ENCODE measurements at places on chromosomes 12 and 14. TPM values are rescaled to one million over a fixed set of nuclear protein-coding genes. Genes with fewer than 3 reads are reported as not detected.

- no peak for DNase-seq
Observed at GRCh38 chr14:53146739-53147138, 6.4 kb downstream of the DDHD1 start.

GRCh38 chr12:58750484-58750883, 169.8 kb downstream of the LRIG3 start:
- no peak for DNase-seq

Gene LRRC10
- total RNA-seq = not detected

GRCh38 chr12:32312049-32312670, 87.2 kb upstream of the FGD4 start:
- peak; percentile 55 for DNase-seq

Gene DNAJC22
- 27.7 TPM for total RNA-seq

Gene NANOG
- total RNA-seq = 0.22 TPM

- DNase-seq = no peak
Observed at GRCh38 chr14:61977217-61977616, 215.0 kb downstream of the SNAPC1 start.

Gene DPPA3
- total RNA-seq = not detected

DNA sequence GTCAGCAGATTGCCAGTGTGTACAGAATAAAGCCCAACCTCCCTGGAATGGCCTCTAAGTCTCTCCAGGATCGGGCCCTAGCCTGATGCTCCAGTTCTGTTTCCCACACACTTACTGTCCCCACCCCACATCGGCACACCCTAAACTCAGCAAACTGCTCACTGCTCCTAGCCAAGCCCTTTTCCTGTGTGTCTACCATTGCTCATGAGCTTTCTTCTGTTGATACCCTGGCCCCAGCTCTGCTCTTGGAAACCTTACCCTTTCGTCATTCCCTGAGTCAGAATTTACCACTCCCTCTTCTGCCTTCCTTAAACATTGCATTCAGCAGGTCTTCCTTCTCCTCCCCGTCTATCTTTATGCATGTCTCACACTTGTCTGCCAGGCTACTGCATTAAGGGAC, 158.9 kb downstream of the TMX1 start:
- no peak for DNase-seq

DNA sequence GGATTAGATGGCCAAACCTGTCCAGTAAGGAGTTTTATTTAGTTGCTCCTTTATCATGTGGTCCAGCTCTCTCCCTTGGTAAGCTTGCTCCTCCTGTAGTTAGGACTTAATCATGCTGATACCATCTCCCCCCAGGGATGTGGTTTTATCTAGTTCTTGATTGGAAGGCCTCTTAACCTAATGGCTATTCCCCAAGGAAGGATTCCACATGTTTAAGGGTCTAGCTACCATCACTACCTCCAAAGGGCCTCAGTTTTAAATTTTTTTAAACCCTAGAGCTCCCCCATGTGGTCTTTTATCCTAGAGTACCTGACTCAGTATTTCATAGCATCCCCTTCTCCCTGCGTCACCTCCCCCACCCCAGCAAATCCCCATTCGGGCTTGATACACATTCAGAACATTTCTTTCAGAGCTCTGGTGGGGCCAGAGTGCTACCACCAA, 22.5 kb downstream of the MAP3K12 start:
- no peak for DNase-seq

DNA sequence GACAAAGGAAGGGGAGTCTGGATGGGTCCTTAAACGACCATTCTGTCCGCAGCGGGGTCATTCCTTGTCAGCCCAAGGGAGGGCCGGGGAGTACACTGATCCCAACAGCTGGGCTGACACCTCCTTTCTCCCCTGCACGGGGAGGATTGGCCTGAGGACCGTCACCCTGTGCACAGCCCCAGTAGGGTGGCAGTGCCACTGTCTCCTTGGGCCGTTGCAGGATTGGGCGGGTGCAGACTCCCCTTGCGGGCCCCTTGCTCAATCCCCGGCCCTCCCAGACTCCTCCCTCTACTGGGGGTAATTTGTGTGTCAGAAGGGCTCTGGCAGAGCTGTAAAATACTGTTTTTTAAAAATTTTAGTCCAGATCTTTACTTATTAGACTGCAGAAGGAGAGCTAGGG, 12.6 kb upstream of the AMN start:
- DNase-seq = no peak

GRCh38 chr12:31562594-31563328, 28.2 kb downstream of the DENND5B start:
- no peak for DNase-seq

Gene CCDC38
- 0.27 TPM for total RNA-seq

DNA sequence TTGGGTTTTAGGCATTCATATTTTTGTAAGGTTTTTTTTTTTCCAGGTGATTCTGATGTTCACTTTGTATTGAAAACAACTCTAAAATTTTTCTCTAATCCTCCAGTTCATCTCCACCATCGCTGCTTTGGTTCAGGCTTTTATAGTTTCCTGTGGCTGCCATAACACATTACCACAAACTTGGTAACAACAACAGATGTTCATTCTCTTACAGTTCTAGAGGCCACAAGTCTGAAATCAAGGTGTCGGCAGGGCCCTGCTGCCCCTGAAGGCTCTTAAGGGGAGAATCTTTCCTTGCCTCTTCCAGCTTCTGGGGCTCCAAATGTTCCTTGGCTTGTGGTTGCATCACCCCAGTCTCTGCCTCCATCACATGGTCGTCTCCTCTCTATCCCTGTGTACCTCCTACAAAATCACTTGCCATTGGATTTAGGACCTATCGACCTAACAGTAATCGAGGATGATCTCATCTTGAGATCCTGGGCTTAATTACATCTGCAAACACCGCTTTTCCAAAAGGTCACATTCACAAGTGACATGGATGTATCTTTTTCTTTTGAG, 55.2 kb downstream of the PELI2 start:
- no peak for DNase-seq

DNA sequence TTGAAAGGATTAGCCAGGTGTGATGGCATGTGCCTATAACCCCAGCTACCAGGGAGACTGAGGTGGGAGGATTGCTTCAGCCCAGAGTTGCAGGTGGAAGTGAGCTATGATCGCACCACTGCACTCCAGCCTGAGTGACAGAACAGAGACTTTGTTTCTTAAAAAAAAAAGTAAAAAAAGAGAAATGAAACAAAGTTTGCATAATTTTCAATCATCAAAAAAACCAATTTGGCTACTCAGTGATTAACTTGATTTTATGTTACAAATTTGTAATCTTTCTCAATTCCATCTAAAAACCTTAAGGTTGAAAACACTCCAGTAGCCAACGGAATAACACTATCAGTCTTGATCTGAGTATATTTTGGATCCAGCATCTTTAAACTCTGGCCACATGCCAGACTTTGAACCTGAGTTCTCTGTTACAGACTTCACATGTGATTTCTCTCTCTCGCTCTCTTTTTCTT, 12.6 kb upstream of the DENND5B start:
- DNase-seq = no peak

GRCh38 chr12:86170051-86170450, 86.1 kb downstream of the MGAT4C start:
- DNase-seq = no peak

DNA sequence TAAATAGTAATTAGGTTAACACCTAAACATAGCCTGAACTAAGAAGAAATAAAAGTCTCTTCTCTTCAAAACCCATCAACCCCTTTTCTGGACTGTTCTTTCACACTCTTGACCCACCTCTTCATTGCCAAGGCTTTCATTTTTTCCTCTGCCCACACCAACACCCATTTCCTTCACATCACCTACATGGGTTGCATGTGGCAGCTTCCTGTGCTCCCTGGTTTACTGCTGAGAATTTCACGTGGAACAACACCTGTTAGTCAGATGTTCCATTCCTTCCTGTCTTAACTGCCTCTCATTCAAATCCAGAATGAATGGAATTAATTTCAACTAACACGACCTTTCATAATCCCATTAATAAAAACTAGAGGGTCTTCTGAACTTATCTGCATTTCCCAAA, 157.3 kb downstream of the BCAT1 start:
- DNase-seq = no peak

Gene TMEM119
- total RNA-seq = not detected

GRCh38 chr12:103780093-103780440, 61.0 kb downstream of the NT5DC3 start:
- no peak for DNase-seq

GRCh38 chr12:9742661-9743060, 9.8 kb upstream of the CLECL1 start:
- no peak for DNase-seq

GRCh38 chr14:32709027-32709426, 229.7 kb upstream of the NPAS3 start:
- DNase-seq = no peak

Gene MYF6
- total RNA-seq = not detected

- no peak for DNase-seq
Observed at GRCh38 chr12:19482551-19483109, 43.3 kb downstream of the AEBP2 start.

- no peak for DNase-seq
Observed at GRCh38 chr12:106150555-106150954, 11.8 kb upstream of the NUAK1 start.

GRCh38 chr12:109561711-109562030, 11.6 kb downstream of the MMAB start:
- no peak for DNase-seq

DNA sequence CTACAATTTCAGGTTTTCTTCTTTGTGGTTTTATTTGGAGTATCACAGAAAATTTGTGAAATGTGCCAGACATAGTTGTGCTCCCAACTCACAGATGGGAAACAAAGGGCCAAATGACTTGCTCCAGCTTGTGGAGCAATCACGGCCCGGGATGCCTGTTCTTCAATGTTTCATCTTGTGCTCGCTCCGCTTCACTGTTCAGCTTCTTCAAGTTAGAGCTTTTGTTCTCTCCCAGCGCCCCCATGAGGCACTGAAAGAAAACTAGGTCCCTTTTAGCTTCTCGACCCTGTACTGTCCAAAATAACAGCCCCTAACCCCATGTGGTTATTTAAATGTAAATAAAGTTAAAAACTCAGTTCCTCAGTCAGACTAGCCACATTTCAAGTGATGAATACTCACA, 187.9 kb upstream of the STXBP6 start:
- no peak for DNase-seq

DNA sequence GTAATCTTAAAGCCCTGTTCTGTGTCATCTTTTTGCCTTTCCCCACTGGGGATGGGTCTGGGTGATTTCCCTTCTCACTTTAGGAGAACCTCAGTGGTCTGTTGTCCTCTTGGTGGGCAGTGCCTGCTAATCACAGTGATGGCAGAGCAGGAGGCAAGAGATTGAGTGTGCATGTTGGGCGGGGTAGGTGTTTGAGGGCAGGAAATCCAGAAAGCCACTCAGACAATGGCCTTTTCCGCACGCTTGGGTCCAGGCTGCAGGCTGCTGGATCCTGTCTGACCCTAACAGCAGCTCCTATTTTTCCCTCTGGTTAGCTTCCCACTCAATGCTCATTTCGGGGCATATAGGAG, 13.7 kb upstream of the ITGA5 start:
- DNase-seq = no peak

Gene RNF212B
- total RNA-seq = not detected

Gene TIGAR
- total RNA-seq = 13.7 TPM

DNA sequence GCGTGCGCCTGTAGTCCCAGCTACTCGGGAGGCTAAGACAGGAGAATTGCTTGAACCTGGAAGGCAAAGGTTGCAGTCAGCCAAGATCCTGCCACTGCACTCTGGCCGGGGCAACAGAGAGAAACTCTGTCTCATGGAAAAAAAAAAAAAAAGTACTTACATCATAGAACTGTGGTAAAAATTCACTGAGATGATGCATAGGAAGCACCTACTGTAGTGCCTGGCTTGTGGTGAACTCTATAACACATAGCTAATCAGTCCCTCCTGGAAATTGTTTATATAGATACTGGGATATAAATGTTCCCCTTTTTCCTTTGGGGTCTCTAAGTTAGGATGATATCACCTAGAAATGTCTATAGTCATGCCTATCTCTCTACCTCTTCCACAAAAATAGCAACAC, 89.7 kb upstream of the CPM start:
- no peak for DNase-seq

DNA sequence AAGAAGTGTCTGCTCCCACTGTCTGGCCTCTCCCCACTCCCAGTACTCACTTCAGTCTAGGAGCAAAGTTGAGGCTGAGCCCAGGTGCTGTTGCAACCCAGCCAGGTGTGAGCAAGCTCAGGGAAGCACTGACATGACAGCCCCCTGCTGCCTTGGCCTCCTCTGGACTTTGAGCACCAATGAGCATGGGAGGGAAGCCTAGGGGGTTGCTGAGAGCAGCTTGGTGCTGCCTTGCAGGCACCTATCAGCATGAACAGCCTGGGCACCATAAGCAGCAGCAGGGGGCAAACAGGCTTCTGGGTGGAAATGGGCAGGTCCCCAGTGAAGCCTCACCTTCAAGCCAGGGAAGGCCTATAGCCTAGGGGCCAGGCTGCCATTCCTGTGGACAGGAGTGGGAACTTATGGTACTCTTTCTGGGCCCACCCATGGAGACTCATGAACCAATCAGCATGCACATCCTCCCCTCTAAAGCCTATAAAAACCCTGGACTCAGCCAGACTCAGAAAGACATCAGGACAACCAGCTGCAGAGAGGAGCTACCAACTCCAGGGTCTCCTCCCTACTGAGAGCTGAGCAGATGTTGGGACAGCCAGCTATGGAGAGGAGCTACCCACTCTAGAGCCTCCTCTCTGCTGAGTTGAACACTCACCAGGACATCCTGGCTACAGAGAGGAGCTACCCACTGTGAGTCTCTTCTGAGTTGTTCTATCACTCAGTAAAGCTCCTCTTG, 49.3 kb downstream of the EGLN3 start:
- no peak for DNase-seq

Gene AVPR1A
- total RNA-seq = 0.07 TPM

Gene PTPRQ
- total RNA-seq = not detected

DNA sequence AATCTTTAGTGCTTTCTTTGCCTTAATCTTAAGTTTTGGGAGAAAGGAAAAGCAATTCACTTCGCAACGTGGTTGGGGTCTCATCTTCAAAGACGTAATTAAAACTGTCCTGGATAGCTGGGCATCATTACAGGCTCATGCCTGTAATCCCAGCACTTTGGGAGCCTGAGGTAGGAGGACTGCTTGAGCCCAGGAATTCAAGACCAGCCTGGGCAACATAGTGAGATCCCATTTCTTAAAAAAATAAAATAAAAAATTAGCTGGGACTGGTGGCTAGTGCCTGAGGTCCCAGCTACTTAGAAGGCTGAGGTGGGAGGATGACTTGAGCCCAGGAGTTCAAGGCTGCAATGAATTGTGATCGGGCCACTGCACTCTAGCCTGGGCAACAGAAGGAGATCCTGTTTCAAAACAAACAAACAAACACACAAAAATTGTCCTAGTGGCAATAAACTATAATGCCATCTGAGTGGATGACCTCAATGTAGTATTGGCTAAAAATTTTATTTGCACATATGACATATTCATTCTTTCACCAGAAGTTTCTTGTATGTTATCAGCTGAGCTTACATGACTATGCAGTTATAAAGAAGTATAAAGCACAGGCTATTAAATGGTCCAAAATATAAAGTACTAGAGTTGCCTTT, 1.6 kb upstream of the MNAT1 start:
- DNase-seq = no peak

DNA sequence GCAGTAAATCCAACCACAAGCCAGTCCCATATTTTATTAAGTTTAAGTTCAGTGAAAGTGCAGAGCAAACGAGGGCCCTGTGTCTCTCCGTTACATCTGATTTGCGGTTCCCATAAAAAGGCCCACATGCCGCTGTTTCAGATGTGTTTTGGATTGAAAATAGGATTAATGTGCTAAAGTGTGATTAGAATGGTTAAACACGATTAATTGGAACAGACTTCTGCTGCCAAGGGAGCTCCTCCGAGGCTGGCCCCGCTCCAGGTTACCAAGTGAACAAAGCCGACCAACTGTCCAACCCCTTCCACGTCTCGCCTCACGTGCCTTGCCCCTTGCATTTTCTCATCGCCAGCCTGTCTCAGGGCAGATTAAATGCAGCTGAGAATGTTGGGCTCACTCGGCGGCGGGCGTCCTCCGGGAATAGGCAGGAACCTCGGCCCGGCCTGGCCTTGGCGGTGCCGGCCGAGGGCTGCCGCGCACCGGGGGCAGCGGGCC, 166.5 kb upstream of the GSC start:
- DNase-seq = no peak
